COLO829 (cell line): ENCODE measurements at places on chromosomes 1 and 21.

- no peak for DNase-seq
These were observed 27.6 kb upstream of the CLDN14 start for GRCh38 chr21:36507397-36508018.

- DNase-seq: no peak
These were observed 61.5 kb upstream of the WLS start for GRCh38 chr1:68293609-68294366.

GRCh38 chr1:202858331-202858730 is 30.6 kb downstream of the RABIF start:
- no peak for DNase-seq

DNA sequence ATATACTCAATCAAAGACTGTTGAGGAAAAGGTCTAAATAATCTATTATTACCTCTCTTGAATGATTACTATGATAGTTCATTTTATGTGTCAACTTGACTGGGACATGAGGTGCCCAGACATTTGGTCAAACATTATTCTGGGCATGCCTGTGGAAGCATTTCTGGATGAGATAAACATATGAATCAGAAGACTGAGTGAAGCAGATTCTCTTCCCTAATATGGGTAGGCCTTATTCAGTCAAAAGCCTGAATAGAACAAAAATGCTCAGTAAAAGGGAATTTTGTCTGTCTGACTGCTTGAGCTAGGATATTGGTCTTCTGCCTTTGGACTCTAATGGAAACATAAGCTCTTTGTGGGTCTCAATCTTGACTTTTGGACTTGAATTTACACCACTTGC is 73.3 kb upstream of the SOX13 start:
- no peak for DNase-seq

GRCh38 chr1:16082283-16083038 is 9.0 kb upstream of the FAM131C start:
- peak; percentile 57 for DNase-seq

DNA sequence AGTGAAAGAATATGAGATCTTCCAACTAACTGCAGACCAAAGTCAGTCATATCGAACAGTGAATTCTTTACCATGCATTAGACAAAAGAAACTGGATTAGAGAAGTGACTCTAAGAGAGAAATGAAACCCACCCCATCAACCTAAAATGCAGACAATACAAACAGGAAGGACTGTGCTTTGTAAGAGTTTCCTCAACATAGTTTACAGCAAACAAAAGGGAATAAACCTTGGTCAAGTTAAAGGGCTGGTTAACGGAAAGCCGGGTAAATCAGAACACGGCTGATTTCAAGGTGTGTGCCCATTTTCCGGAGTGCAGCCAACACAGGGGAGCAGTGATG is 39.2 kb downstream of the SIPA1L2 start:
- DNase-seq: no peak

DNA sequence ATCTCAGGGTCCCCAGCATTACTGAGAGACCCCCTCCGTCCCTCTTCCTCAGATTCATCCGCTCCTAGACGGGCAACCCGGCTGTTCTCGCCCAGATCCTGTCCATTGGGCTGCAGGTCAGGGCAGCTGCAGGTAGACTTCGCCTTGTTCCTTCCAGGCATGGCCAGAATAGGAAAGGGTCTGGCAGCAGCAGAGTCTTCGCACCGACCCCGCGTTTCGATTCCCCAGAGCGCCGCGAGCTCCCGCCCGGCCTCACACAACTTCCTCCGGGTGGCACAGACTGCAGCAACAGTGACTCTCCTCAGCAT is 265 bp downstream of the NRDC start:
- DNase-seq: no peak

DNA sequence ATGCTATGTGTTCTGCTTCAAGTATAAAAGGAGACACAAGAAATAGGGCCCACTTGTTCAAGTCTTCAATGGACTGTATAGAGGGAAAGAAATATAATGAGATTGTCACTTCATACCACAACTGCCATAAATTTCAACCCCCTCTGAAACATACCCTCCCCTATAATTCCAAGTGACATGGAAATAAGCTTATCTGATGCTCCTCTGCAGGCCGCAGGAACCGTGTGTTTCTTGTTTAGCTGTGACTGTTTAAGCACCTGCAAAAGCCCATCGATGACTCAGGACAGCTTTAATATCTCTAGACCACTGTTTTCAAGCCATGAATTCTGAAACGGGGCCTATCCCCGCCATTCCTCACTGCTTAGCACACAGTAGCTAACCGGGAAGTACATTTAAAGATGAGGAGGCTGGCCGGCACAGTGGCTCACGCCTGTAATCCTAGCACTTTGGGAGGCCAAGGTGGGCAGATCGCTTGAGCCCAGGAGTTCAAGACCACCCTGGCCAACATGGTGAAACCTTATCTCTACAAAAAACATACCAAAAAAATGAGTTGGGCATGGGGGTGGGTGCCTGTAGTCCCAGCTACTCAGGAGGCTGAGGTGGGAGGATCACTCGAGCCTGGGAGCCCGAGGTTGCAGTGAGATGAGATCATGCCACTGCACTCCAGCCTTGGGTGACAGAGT is 4.2 kb downstream of the HLCS start:
- DNase-seq: no peak

DNA sequence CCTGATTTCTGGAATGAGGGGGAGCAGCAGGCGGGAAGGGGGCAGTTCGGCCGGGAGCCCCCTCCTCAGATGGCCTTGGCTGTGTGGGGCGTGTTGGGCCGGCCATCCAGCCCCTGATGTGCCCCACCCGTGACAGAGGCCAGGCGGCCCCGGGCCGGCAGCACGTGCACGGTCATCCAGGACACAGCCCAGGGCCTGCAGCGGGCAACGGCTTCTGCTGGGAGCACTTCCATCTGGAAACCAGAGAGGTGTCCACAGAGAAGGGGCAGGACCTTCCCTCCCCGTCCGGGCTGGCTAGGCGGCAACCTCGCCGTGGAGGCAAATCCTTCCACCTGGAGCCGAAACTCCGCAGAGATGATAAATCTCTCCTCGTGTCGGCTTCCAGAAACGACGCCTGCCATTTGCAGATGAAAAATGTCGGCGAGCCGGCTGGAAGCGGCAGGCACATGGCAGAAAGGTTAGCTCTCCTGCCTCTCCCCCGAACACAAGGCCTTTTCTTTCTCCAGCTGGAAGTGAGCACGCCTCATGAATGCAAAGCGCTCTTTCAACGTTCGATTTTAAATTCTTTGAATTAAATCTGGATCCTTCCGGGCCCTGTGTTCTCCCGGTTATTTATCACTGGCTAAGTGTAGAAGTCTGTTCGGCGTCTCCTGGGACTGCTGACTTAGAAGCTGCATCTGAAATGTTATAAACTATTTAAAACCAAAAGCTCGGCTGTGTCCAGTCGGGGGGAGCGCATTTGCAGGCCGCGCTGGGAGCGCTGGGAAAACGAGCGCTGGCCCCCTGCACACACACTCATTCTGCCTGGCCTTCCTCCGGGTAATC is 9.4 kb upstream of the ACTRT2 start:
- no peak for DNase-seq

DNA sequence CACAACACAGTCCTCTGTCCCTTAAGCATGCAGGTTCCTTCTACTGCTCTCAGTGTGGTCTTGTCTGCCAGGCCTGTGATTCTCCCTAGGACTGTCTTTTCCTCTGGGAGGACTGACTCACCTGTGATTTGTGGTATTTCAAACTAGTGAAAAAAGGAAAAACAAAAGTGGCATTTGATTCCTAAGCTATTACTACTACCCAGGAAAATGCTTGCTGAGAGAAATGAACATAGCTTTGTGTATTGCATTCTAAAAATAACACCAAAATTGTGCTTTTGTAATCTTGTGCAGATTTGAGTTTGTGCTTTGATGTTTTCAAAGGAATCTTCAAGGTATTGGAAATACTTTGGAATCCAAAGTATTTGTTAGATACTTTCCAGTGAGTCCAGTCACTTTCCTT is 57.0 kb downstream of the GPR161 start:
- no peak for DNase-seq

DNA sequence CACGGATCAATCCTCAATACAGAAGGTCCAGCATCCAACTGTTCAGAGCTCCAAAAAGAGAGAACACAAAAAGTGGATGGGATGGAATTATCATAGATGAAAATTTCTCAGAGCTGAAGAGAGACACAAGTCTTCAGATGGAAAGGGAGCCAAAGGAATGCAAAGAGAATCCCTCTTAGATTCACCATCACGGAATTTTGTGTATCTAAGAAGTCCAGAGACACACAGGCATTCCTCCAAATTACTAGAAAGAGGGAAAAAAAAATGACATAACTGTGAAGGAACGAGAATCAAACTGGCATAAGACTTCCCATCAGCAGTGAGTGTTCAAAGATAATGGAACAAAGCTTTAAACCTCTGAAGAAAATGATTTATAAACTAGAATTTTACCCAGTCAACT is 101.2 kb downstream of the ZSCAN20 start:
- no peak for DNase-seq

DNA sequence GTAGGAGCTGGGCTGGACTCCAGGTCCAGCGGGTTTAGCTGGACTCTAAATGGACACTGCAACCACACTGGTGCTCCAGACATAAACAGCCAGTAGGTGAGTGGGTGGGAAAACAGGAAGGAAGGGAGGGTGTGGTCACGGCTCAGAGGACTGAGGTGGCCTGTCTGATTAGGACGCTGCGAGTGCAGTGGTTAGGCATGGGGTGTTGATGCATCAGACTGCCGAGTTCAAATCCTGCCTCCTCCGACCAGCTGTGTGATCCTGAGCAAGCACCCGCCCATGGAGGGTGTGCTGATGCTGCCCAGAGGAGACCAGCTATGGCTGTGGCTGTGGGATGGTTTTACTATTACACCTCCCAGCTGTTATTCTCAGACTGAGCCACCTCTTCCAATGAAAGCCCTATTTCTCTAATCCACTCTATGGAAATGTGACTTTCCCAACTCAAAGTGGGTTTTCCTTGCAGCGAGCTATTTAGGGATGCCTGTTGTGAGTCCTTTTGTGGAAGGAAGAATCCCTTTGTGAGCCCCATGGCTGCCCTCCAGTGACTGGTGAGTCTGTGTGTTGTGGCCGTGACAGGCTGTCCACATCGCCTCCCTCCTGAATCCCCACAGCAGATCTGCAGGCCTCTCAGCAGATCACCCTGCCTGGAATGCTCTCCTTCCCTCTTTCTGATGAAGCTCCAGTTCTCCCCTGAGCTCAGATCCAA is 56.6 kb upstream of the EDN2 start:
- DNase-seq: peak; percentile 25

DNA sequence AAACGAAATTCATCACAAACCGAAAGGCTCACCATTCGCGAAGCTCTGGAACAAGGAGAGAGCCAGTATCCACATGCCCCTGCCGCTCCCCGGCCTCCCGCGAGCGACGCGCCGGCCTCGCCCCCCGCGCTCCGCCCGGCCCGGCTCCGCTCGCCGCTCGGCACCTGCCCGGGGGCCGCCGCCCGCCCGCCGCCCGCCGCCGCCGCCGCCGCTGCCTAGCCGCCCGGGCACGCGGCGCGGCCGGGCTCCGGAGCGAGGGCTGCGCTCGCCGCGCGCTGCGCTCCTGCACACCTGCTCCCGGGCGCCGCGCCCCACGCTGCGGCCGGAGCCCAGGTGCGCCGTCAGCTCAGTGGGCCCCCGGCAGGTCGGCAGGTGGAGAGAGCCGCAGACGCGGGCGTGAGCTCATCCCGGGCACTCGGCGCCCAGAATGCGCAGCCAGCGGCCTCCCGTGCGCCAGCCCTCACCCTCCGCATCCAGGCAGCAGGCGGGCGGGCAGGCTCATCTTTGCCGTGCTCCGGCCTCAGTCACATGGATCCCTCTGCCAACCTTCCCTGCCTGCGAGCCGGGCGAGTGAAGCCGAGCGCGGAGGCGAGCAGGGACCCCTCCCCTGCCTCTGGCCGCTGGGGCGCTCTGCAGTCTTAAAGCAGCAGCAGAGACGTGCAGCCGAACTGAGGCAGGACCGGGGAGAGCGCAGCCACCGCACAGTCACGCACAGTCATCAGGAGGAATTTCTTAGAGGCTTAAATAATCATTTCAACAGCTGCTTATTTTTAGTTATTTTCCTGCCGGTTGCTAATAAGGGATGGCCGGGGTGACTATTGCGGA is at the start of gene DSCAM:
TSS of gene DSCAM (minus strand) at position 572 of the 825 bp plus-strand sequence. CDS start at position 75, 497 bp downstream.
- DNase-seq: no peak

GRCh38 chr1:115665319-115666096 is 23.7 kb downstream of the VANGL1 start:
- DNase-seq: no peak

- no peak for DNase-seq
These were observed 81.8 kb downstream of the LAMC2 start for GRCh38 chr1:183267646-183268431.

DNA sequence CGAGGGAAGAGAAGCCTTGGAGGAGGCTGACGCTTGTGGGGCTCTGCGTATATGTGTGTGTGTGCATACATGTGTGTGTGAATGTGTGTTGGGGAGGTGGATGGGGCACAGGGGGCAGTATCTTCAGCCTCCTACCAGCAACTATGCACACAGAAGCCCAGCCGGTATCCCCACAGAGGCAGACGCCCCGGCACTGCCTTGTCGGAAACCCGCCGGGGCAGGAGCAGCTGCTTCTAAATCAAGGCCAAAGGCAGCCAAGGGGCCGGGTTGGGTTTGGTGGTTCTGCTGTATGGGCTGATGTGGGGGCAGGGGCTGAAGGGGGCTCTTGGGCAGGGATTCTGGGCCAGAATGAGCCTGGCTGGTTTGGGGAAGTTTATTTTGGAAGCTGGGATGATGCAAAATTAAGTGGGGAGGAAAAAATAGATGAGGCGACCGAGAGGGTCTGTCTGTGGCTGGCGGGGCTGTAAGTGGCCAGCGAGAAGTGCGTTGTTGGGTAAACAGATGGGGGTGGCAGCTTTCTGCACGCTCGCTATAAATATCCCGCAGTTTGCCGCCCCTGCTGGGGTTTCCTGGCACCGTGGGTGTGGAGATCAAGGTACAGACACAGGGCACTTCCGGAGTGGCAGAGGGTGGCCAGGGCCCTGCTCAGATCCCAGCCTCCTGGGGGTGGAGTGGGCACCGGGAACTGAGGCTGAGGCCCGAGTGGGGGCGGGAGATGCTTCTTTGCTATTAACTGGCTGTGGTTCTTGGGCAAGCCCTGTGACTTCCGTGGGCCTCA is 11.0 kb upstream of the WNT4 start:
- no peak for DNase-seq

DNA sequence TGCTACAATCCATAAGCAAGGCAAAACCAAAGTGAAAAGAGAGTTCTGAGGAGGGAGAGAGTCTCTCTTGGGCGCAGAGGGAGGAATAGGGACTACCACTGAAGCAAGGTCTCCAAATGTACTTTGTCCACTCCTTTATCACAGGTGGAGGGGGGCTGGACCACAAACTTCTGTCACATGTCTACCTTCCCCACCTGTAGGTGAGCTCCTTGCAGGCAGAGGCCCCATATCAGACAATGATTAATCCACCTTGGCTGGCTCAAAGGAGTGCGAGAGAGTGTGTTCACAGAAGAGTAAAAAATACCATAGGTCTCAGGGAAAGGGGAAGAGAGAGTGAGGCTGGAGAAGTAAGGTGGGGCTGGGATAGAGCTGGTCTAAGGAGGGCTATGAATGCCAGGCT is 4.5 kb downstream of the BEND5 start:
- DNase-seq: no peak

GRCh38 chr1:231779081-231779480 is 152.5 kb downstream of the DISC1 start:
- DNase-seq: no peak

GRCh38 chr21:35479065-35479448 is 430.0 kb upstream of the RUNX1 start:
- DNase-seq: no peak

GRCh38 chr1:197825541-197825940 is 50.3 kb upstream of the DENND1B start:
- no peak for DNase-seq

GRCh38 chr1:180796897-180797640 is 115.6 kb upstream of the KIAA1614 start:
- DNase-seq: no peak
